CD4-positive, alpha-beta T cell treated with Interleukin-15 for 4 hours (primary cell): ENCODE measurements at places on chromosomes 12 and 14.
A peak's percentile ranks its signal among the peaks of the same experiment; 100 is the strongest.

DNA sequence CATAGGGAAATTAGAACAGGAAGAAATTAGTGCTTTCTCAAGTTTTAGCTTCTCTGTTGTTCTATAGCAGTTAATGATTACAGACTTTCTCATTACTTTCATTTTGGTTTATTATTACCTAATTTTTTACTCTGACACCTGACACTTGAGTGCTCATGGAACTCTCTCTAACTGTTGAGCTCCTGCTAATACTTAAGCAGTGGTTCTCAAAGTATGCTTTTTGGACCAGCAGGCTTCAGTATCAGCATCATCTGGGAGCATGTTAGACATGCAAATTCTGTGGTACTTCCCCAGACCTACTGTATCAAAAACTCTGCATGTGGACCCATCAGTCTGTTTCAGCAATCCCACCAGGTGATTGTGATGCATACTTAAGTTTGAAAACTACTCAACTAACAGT, 235.3 kb downstream of the CCDC91 start:
- no peak for DNase-seq

- no peak for DNase-seq
Observed at GRCh38 chr14:76446921-76447320, 71.0 kb downstream of the ESRRB start.

DNA sequence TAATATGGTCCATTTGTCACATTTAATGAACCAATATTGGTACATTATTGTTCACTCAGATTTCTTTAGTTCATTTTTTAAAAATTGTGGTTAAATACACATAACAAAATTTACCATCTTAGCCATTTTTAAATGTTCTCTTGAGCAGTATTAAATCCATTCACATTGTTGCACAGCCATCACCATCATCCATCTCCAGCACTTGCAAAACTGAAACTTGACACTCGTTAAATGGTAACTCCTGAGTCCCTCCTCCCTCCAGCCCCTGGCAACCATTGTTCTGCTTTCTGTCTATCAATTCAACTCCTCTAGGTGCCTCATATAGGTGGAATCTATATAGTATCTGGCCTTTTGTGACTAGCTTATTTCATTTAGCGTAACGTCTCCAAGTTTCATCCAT, 86.4 kb downstream of the ACACB start:
- no peak for DNase-seq

GRCh38 chr12:570921-571794, 92.1 kb downstream of the NINJ2 start:
- DNase-seq, result no peak

DNA sequence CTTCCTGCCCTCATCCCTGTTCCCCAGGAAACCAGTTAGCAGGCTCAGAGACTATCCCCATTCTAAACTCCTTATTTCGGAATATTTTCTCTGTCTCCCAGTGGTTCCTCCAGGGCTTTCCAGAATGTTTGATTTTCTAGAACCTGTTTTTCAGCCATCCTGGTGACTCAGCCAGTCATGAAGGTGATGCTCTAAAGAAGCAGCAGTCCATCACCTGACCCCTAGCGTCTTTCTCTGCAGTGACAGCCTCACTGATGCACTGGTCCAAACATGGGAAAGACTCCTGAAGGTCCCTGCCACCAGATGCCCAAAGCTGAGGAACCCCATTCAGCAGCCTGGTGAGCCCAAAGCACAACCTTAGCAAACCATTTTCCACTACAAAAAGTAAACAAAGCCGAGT, 212.6 kb downstream of the PHETA1 start:
- no peak for DNase-seq

- DNase-seq, result no peak
Observed at GRCh38 chr14:83162361-83162929, 1628.8 kb upstream of the SEL1L start.

GRCh38 chr12:102691773-102692555, 211.6 kb upstream of the IGF1 start:
- no peak for DNase-seq

DNA sequence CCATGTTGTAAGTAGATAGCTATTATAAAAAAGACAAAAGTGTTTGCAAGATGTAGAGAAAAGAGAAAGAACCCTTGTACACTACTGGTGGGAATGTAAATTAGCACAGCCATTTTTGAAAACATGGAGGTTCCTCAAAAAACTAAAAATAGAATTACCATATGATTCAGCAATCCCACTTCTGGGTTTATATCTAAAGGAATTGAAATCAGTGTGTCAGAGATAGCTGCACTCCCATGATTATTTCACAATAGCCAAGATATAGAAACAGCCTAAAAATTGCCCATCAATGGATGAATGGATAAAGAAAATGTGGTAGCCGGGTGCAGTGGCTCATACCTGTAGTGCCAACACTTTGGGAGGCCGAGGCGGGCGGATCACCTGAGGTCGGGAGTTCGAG, 9.2 kb downstream of the PSMC6 start:
- no peak for DNase-seq

DNA sequence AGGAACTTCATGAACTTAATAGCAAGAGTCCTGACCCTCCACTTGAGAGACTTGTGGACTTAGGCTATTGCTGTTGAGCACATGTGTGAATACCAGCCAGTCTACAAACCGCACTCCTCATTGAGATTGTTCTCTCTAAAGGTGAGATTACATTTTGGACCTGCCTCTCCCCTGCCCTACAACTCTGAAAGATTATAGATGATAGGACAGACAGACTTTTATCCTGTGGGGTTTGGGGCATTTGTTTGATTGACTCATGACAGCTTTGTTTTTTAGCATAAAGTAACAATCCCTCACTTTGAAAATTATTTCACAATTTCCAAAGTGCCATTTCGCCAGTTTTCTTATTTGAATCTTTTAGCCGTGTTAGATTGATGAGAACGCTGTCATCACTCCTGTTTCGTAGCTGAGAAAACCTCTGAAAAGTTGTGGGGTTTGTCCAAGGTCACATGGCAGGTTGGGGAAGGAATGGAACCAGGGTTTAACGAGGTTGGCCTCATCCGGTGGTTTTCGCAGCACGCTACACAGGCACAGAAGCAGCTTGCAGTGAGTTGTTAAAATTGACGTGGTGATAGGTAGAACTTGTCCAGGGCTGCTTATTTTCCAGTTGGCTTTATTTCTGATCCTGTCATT, 836 bp downstream of the EVL start:
- peak; percentile 86 for DNase-seq

DNA sequence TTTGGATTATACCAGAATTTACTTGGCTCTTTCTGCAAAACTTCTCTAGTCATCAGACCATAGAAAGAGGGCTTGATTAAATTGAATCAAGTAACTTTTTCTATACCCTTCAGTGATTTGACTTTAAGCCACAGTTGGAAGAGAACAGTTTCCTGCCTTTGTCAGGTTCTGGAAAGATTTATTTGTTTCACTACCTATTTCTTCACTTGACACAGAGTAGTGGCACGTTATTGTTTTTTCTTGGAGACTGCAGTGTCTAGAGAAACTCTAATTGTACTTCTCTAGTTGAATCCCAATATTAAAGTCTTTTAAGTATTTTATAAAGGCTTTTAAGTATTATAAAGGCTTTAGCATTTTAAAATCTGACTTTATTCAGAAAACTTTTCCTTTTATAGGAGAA, 138.1 kb downstream of the TMEM117 start:
- DNase-seq, result no peak

GRCh38 chr14:42961509-42961908, 1354.8 kb downstream of the LRFN5 start:
- no peak for DNase-seq

DNA sequence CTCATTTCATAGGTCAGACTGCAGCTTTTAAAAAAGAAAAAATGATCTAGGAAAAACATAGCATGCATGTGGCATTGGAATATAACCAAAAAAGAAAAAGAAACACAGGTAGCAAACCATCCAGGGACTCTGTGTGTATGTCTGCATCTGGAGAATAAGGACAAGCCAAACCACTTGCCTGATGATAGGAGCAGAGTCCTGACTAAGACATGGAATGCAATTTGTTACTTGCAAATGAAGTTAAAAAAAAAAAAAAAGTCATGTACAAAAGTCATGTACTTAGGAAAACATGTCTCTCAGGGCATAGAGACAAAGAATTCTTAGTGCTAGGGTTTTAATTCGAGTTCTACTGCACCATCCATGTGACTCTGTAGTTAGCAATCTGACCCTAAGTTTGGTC, 15.9 kb downstream of the TSPAN11 start:
- no peak for DNase-seq

DNA sequence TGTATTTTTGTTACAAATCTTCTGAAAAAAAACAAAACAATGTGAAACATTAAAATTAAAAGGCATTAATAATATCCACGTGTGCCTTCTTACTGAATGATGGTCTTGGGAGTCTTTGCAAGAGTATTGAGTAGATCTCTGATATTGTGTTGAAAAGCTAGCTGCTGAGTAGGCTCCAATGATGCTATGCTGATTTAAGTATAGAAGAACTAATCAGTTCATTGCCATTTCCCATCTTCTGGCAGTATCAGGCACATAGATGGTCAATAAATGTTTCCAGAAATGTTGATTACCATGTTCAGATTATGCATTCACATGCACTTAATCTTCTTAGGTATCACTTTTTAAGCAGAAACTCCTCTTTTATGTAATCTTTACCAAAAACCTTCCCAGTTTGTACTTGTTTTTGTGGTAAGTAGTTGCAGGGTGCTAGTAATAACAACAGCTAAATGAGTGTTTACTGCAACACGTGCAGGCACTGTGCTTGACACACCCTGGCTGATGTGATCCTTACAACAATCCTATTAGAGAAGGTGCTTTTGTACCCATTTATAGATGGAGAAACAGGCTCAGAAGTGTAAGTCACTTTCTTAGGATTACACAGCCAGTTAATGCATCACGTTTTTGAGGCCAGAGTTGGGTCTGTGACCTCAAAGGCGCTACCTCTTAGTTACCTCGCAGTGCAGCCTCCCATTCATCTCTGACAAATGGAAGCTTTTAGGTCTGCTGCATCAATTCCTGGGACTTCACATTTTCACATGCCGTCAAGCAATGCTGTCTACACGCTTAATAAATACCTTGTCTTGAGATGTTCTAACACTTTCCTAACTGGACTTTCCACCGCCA, 46.9 kb downstream of the EID3 start:
- no peak for DNase-seq

- no peak for DNase-seq
Observed at GRCh38 chr12:126509572-126509971, 1444.3 kb downstream of the AACS start.

DNA sequence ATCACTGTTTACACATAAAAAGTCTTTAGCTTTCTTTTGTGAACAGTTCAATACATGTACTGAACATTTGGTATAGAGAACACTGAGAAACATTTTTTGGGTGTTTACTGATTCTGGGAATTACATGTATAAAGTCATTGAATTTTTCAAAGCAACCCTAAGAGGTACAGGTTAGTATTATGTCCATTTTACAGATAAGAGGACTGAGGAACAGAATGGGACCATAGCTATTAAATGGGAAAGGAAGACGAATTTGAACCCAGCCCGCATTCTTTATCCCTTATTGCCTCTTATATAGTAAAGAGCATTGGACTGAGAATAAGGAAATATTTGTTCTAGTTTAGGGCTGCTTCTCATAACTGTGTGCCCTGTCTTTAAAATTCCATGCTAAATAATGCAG, 889 bp upstream of the KANSL2 start:
- no peak for DNase-seq

DNA sequence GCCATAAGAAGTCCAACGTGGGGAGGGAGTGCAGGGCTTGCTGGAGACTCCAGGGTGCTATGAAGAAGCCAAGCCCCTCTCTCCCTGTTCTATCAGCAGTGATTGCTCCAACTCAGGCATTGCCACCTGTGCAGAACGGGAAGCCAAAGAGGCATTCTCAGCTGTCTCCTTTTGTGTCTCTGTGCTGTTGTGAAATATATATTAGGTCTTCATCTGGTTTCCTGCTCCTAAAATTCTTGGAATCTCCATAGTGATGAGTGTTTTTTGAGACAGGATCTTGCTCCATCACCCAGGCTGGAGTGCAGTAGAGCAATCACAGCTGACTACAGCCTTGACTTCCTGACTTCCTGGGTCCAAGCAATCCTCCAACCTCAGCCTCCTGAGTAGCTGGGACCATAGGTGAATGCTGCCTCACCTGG, 51.2 kb upstream of the AEBP2 start:
- DNase-seq, result no peak

- no peak for DNase-seq
Observed at GRCh38 chr12:131636940-131637750, 73.7 kb upstream of the SFSWAP start.

DNA sequence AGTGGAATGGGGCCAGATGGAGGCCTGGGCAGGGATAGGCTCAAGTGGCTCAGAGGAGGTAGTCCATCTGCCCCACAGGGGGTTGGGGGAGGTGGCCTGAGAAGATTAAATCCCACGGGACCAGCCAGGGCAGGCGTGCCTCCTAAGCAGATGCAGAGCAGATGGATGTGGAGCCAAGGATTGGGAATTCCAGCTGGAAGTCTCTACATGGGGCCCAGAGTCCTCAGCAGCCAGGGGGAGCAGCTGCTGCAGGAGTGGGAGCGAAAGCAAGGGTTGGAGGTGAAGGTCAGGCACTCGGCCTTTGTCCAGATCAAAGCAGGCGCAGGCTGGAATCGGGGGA, 42.4 kb upstream of the VRK1 start:
- DNase-seq, result no peak

GRCh38 chr12:46027172-46027571, 36.8 kb upstream of the SCAF11 start:
- no peak for DNase-seq

- no peak for DNase-seq
Observed at GRCh38 chr12:2857021-2857431, at the start of gene TEX52. TEX52 (minus strand) TSS chr12:2857039; CDS start chr12:2857026, 13 bp downstream.
